LNCaP clone FGC (cell line): ENCODE measurements at places on chromosomes 1 and 21.

DNA sequence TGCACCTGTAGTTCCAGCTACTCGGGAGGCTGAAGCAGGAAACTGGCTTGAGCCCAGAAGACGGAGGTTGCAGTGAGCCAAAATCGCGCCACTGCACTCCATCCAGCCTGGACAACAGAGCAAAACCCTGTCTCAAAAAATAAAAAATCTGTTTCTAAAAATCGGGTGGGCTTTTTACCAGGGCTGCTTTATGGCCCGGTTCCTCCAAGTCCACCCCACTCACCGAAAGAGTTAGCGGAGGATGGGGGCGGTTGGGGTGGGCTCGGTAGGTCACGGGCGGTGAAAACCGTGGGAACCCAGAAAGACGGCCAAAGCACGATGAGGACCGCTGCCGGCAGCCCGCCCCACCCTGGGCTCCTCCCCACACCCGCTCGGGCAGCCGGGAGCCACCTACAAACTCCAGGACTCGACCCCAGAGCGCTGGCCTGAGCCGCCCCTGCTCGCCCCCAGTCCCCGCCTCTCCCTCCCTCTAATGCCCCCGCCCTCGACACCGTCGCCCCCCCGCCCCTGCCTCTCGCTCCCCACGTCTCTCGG lies 846 bp upstream of the PER3 start:
- no peak for DNase-seq

- DNase-seq, result no peak
Observed at GRCh38 chr1:161719325-161719611, 2.1 kb upstream of the FCRLB start.

DNA sequence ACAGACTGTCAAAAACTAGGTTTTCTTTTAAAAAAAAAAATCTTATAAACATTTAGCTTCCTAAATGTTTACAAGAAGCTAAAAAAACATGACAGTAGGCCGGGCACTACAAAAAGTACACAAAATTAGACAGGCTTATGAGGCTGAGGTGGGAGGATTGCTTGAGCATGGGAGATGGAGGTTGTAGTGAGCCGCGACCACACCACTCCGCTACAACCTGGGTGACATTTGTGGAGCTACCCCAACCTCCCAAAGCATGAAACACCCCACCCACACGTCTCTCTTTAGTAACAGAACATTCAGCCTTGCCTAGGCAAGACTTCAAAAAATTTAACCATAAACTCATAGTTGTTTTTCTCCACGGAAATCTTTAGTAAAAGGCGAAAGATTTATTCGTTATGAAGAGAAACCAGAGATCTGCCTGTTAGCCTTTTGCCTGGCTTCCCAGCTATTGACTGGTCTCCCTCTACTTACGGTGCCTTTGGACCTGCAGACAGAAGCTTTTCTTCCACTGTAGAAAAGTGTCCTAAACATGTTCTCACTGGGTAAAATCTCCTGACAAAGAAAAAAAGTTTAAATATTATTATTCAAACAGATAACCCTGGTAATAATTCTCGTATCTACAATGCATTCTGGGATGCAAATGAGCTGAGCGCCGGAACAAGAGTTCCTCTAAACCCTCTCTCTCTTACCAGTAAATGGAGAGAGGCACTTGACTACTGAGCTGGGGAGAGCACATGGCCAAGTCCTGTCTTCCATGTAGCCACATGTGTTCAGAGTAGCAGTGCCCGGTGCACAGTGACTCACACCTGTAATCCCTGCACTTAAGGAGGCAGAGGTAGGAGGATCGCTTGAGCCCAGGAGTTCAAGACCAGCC lies 9.2 kb downstream of the RNU5D-1 start:
- DNase-seq, result peak; percentile 86

GRCh38 chr1:185727726-185728125 lies 6.5 kb upstream of the HMCN1 start:
- no peak for DNase-seq

- no peak for DNase-seq
Observed at GRCh38 chr1:239516579-239516978, 130.2 kb downstream of the CHRM3 start.

DNA sequence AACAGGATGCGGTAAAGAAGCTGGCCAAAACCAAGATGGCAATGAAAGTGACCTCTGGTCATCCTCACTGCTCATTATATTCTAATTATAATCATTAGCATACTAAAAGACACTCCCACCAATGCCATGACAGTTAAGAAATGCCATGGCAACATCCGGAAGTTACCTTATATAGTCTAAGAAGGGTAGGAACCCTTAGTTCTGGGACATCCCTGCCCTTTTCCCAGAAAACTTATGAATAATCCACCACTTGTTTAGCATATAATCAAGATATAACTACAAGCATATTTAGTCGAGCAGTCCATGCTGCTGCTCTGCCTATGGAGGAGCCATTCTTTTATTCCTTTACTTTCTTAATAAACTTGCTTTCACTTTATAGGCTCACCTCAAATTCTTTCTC lies 79.8 kb downstream of the DDX20 start:
- no peak for DNase-seq

DNA sequence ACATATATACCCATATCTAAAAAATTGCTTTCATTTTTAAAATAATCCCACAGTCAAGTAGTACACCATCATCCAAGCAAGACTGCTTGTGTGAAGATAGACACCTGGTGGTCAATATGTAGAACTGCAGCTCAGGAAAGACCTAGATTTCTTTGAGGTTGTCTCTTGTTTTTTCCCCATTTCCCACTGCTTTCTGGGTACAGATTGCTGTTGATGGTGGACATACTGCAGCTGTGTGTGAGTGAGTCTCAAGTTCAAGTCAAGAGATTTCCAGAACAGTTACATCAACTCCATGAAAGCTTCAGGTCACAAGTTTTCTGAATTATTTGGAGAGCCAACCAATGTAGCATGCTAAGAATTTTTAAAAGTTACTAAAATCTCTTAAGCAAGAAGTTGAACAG lies 306.4 kb downstream of the DUSP10 start:
- peak; percentile 10 for DNase-seq

- no peak for DNase-seq
Observed at GRCh38 chr1:206931709-206932108, 10.0 kb upstream of the FCMR start.

GRCh38 chr1:117685936-117686806 lies 80.3 kb downstream of the TENT5C start:
- DNase-seq, result no peak

DNA sequence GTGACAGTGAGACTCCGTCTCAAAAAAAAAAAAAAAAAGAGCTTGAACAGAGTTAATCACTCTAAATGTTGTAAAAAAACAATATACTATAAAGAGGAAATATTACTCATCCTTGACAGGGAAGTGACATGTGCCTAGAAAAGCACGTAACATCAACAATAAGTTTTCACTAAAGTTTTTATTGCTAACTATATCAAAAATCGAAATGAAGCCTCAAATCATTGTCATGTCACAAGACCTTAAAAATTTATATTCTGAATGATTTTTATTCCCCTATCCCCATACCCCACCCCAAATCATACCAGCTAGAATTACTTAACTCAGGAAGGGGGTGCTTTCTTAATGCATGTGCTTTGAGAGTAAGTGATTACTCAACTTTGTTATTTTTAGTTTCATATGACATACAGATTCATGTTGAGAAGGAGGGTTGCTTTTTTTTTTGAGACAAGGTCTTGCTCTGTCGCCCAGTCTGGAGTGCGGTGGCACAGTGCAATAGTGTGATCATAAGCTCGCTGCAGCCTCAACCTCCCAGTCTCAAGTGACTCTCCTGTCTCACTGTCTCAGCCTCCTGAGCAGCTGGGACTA lies 53.6 kb upstream of the MUTYH start:
- DNase-seq, result no peak

- DNase-seq, result no peak
Observed at GRCh38 chr1:29823561-29823960, 587.2 kb downstream of the PTPRU start.

DNA sequence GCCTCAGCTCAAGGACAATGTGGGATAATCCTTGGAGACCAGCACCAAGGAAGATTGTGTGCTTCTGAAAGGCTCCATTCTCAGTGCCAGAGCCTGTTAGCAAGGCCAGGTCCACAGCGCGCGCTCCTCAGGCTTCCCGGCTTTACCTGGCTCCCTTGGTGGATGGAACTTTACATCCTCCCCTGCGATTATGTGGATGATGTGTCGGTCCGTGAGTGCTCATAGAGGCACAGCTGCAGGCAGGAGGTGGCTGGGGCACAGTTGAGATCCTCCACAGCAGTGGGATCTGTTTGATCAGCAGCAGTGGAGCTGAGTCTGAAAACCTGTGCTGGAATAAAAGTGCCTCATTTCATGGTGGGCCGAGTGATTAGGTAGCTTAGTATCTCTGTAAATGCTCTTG lies 62.7 kb downstream of the PRDM2 start:
- no peak for DNase-seq

DNA sequence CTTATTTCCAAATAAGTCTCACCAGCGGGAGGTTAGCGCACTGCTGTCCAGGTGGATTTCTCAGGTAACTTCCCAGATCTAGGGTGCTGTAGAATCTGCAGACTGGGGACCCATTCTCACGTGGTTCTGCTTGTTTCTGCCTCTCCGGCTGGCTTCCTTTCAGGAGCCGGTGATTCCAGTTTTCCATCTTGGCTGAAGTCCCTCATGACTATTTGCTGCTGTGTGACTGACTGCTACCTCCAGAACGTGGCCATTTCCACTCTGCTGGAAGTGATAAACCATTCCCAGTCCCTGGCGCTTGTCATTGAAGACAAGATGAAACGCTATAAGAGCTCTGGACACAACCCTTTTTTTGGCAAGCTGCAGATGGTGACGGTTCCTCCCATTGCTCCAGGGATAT lies 76.0 kb downstream of the DOP1B start:
- peak; percentile 69 for DNase-seq

GRCh38 chr1:109892561-109893368 lies 17.9 kb upstream of the CSF1 start:
- no peak for DNase-seq

- DNase-seq, result no peak
Observed at GRCh38 chr1:212791261-212791675, 309 bp downstream of the NSL1 start.

- DNase-seq, result no peak
Observed at GRCh38 chr1:164638492-164639202, 79.7 kb downstream of the PBX1 start.

GRCh38 chr1:164578479-164579200 lies 19.7 kb downstream of the PBX1 start:
- DNase-seq, result no peak

DNA sequence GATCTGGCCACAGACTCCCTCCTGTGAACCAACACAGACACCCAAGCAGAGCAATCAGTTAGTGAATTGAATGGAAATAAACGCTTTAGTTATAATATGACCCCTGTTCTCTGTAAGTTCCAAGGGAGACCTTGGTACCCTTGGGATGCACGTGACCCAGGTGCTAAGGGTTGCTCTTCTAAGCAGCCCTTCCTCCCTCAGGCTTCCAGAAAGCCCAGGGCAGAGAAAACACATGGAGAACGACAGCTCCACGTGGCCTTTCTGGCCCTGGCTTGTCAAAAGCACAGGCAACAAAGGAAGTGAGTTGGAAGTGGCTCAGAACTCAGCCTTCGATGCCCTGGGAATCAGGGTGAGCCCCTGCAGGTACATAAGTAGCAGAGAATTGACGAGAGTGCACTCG lies 57.4 kb downstream of the LACTBL1 start:
- no peak for DNase-seq

- DNase-seq, result no peak
Observed at GRCh38 chr1:40732756-40733301, 41.3 kb downstream of the NFYC start.

- no peak for DNase-seq
Observed at GRCh38 chr1:155979597-155980343, 1.4 kb upstream of the ARHGEF2 start.

DNA sequence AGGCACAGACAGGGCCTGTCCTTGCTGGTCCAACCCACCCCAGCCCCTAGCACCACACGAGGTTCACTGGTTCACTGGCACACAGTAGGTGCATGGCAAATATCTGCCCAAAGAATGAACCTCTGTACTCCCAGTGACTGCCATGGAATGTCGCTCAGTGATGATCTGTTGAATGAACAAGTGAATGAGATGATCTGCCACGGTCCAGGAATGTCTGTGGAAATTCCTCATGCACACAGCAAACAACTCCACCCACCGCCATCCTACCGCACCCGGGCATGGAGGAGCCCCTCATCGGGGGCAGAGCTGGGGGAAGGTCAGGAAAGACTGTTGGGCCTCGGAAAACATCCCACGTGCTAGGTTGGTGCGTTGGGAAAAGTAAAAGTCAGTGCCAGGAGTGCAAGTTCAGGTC lies 1.7 kb downstream of the HSPG2 start:
- DNase-seq, result no peak

- DNase-seq, result no peak
Observed at GRCh38 chr1:4787551-4787950, 133.1 kb downstream of the AJAP1 start.

DNA sequence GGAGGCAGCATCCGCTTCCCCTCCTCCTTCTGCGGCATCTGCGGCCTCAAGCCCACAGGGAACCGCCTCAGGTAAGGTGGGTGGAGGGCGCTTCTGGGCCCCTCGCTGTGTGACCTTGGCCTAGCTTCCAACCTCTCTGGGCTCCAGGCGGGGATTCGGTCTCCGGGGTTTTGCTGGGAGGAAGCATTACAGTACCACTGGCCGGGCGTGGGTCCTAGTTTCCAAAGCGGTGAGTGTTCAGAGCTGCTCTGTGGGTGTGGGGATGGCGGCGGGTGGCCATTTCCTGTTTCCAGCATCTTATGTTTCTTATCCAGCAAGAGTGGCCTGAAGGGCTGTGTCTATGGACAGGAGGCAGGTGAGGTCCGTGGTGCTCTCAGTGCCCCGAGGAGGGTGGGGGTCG lies 11.6 kb downstream of the FAAH start:
- DNase-seq, result no peak

DNA sequence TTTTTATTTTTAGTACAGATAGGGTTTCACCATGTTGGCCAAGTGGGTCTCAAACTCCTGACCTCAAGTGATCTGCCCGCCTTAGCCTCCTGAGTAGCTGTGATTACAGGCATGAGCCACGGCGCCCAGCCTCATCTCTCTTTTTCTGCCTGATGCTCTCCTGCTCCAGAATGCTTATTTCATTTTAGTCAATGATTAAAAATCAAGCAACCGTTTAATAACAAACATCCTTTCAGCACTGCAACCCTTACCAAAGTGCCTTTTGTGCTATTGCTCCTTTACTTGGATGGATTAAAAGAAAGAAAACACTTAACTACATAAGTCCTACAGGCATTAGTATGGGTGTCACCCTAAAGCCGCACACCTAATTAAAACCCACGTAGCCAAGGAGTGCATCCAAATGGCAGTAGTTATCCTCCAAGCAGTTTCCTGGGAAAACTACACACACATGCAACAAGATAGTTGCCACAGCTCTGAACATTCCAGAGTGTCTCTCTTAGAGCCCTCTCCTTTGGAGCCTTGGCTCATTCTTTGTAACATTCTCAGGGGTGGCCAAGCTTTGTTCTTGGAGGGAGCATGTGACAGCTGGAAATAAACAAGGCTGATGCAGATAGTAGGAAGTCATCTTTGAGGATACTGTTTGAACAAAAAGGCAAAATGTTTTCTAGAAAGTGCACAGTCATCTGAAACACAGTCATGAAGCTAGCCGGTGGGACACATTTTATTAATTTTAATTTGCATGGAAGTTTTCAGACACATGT lies 51.2 kb downstream of the KCNJ15 start:
- DNase-seq, result no peak
